D721Med (cell line): ENCODE measurements at places on chromosomes 7 and 10.

DNA sequence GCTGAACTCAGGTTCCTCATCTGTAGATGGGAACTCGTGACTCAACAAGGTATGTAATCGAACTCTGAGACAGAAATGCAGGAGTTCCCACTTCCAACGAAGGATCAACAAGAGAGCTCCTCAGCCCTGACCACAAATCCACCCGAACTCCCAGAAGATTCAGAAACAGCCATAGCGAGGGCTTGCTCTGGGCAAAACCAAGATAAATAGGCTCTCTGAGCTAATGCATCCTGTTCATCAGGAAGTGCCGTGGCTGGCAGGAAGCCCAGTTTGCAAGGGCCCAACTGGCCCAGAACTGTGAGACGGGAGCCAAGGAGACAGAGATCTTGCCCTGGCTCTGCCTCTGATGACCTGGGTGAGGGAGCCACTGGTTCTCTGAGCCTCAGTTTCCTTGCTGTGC is 141.7 kb upstream of the PFKP start:
- DNase-seq = no peak

- DNase-seq = no peak
These were observed 28.2 kb downstream of the CDK14 start for GRCh38 chr7:90624225-90624911.

DNA sequence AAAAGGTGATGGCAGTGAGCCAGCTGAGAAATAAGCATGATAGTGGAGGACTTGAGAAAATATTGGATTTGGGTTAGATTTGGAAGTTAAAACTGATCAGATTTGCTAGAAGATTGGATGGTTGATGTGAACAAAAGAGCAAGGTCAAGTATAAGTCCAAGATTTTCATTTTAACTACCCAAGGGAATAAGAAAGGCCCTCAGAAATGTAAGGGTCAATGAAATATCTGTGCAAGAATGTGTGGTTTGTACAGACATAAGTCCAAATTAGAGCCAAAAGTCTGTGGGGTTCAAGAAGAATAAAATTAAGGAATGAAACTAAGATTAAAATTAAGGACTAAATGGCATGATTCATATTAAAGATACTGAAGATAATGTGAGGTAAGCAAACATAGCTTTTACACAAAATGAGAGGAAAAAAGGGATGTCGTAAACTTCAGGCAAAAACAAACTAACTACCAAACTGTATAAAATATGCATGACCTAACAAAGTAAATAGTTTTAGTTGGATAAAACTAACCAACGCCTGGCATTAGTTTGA is 78.4 kb upstream of the CACNA2D1 start:
- no peak for DNase-seq

DNA sequence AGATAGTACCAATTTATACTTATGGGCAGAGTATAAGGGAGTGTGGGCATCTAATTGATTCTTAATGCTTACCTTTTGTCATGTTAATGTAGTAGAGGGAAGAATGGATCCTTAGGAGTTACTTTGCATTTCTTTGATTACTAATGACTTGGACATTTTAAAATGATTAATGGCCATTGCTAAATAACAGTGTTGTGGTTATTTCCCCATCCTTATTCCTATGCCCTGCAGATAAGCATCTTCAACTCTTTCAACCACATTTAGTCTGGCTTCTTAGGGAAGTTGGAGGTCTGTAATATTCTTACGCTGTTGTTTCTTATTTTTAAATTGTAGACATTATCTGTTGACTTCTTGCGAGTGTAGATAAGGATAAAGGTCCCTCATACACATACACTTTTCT is 37.2 kb downstream of the KAT6B start:
- DNase-seq = no peak
